Mammary microvascular endothelial cell (primary cell): ENCODE measurements at places on chromosomes 5 and 9. TPM values are rescaled to one million over a fixed set of nuclear protein-coding genes. Genes with fewer than 3 reads are reported as not detected.

SMIM33 gene
- not detected in 2 replicates for total RNA-seq

CNTNAP3 gene
- total RNA-seq = 3.3 and 7.3 TPM in 2 replicates

GPR151 gene
- total RNA-seq = not detected in 2 replicates

PDLIM7 gene
- total RNA-seq = 167 and 210 TPM in 2 replicates

SLC6A7 gene
- not detected in 2 replicates for total RNA-seq

FAM151B gene
- total RNA-seq = 0.87 and 3.5 TPM in 2 replicates

LHFPL2 gene
- total RNA-seq = 28.9 and 37.6 TPM in 2 replicates

TSSK1B gene
- total RNA-seq = not detected in 2 replicates

FOXD4L5 gene
- total RNA-seq = not detected in 2 replicates

PHYHD1 gene
- total RNA-seq = 0.15 TPM in 1 of 2 replicates, not detected in the other

ADGRV1 gene
- total RNA-seq = not detected in 2 replicates

PCDHGA6 gene
- total RNA-seq = 0.73 and 1.2 TPM in 2 replicates

CDH9 gene
- total RNA-seq = not detected in 2 replicates

SIT1 gene
- total RNA-seq = not detected in 2 replicates

ZNF474 gene
- total RNA-seq = not detected in 2 replicates

COL15A1 gene
- 9.6 and 10.0 TPM in 2 replicates for total RNA-seq

KCNIP1 gene
- total RNA-seq = 0.10 and 0.20 TPM in 2 replicates

PCDHGA5 gene
- 0.53 and 0.79 TPM in 2 replicates for total RNA-seq

DMRT3 gene
- not detected in 2 replicates for total RNA-seq

PCDHGA7 gene
- 0.80 and 1.1 TPM in 2 replicates for total RNA-seq

ANKRD34B gene
- not detected in 2 replicates for total RNA-seq

DND1 gene
- total RNA-seq = 0.10 and 0.80 TPM in 2 replicates

RAB3C gene
- total RNA-seq = 0.27 and 1.4 TPM in 2 replicates

GABRP gene
- total RNA-seq = 1.5 and 2.7 TPM in 2 replicates
